ENCODE measurements at places on chromosomes 13 and 19.

DNA sequence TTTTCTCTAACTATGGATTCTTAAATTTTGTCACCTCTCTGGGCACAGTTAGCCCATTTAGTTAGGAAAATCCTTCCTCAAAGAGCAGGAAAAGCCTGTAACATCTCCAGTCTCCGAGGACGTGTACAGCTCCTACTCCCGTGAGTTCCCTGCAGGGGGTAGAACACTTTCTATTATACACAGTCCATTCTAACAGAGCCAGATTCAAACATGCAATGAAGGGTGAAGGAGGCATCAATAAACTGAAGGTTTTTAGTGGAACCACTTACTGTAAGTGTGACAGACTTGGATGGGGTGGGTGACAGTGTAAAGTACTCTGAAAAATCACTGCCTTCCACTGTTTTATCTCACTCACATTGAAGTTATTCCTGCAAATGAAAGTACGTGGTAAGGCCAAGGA is 204.7 kb upstream of the DACH1 start:
- no peak for DNase-seq

DNA sequence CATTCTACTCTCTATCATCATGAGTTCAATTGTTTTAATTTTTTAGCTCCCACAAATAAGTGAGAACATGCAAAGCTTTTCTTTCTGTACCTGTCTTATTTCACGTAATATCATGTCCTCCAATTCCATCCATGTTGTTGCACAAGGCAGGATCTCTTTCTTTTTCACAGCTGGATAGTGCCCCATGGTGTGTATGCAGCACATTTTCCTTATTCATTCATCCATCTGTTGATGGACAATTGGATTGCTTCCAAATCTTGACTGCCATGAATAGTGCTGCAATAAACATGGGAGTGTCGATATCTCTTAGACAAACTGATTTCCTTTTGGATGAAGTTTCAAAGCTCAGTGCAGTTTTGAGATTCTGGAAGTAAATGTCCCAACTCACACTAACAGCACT is 326.9 kb downstream of the FGF9 start:
- DNase-seq, result no peak

DNA sequence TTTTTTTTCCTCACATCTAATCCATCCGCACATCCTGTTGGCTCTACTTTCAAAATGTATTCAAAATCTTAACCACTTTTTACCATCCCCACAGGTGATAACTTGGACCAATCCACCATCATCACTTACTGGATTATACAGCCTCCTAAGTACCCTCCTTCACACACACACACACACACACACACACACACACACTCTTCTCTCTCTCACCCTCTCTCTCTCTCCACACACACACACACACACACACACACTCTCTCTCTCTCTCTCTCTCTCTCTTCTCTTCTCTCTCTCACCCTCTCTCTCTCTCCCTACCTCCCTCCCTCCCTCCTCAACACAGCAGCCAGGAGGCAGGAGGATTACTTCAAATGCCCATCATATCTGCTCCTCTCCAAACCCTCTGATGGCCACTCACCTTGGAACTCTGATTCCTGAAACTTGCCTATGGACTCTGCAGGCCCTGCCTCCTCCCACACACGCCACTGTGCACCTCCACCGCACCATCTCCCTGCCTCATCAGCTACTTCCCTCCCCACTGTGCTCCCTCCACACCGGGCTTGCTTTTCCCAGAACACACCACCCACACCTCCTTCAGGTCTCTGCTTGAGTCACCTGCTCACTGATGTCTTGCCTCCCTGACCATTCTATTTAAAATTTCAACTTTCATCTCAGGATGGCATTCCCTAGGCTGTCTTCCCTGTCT is 39.7 kb downstream of the RCBTB2 start:
- DNase-seq, result no peak

GRCh38 chr13:36712290-36712689 is 38.5 kb downstream of the SERTM1 start:
- no peak for DNase-seq

DNA sequence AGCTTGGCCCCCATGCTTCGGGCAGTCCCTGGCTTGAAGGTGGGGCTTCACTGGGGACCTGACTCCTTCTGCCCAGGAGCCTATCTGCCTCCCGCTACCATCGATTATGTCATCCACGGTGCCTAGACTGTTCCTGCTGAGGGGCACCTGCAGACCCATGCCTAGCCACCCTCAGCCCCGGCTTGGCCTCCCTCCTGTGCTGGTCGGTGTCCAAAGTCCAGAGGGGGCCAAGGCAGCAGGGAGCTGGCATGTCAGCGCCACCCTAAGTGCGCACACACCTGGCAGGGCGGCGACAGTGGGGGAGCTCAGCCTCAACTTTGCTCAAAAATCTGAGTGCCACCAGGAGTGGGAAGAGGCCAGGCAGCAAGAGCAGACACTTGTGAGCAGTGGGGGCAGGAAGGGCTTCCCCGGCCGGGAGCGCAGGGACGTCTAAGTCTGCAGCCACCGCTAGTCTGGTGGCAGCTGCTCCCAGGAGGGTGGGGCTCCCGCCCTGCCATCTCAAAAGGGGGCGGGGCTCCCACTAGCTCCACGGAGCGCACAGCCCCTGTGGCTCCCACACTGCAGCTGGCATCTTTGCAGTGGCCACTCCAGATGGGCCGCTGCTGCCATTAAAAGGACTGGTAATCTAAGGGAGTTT is 13.5 kb upstream of the URAD start:
- no peak for DNase-seq

GRCh38 chr19:7254590-7254989 is 39.6 kb downstream of the INSR start:
- no peak for DNase-seq

- peak; percentile 45 for DNase-seq
These were observed 4.2 kb upstream of the RPL18A start for GRCh38 chr19:17855280-17856152.

DNA sequence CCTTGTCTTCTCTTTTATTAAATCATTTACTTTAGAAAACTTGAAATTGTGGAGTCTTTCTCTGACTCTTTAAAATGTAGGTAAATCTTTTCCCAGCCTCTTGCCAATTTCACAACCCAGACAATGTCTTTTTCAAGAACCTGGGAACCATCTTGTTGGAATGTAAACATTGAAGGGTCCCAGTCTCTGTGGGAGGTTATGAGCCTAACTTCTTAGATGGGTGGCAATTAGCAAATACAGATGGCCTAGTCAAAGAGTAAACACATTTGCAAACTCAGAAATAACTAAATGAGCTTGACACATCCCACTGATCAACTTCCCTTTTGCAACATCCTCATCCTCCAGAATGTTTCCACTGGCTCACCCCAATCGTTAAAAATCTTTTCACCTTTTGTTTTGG is 721.0 kb downstream of the PCDH9 start:
- DNase-seq, result no peak

DNA sequence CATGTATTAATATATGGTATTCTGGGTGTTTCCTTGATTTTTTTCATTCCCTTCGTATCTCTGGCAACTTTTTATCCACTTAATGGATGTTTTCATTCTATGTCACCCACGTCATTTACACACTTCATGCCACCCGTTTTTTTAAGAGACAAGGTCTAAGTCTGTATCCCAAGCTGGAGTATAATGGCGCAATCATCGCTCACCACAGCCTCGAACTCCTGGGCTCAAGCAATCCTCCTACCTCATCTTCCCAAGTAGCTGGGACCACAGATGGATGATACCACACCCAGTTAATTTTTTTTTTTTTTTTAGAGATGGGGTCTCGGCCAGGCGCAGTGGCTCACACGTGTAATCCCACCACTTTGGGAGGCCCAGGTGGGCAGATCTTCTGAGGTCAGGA is 3.4 kb upstream of the VASP start:
- DNase-seq, result no peak

GRCh38 chr19:51123381-51123800 is 1.3 kb upstream of the SIGLEC9 start:
- DNase-seq, result no peak

DNA sequence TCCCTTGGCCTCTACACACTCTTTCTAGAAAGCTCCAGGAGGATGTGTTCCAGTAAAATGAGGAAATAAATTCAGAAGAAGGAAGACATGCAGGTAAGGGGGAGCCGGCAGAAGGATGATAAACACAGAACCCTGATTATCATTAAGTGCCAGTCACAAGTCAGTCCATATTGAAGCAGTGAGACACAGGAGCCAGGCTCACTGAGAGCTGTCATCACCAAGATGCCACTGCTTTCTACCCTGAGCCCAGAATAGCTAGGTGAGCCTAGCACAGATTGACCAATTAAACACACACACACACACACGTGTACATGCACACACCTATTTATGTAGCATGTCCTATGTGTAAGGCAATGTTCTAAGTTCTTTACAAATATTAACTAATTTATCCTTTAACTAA is 211.4 kb upstream of the IPO5 start:
- no peak for DNase-seq

GRCh38 chr13:46665633-46666482 is 112.9 kb downstream of the LRCH1 start:
- no peak for DNase-seq

DNA sequence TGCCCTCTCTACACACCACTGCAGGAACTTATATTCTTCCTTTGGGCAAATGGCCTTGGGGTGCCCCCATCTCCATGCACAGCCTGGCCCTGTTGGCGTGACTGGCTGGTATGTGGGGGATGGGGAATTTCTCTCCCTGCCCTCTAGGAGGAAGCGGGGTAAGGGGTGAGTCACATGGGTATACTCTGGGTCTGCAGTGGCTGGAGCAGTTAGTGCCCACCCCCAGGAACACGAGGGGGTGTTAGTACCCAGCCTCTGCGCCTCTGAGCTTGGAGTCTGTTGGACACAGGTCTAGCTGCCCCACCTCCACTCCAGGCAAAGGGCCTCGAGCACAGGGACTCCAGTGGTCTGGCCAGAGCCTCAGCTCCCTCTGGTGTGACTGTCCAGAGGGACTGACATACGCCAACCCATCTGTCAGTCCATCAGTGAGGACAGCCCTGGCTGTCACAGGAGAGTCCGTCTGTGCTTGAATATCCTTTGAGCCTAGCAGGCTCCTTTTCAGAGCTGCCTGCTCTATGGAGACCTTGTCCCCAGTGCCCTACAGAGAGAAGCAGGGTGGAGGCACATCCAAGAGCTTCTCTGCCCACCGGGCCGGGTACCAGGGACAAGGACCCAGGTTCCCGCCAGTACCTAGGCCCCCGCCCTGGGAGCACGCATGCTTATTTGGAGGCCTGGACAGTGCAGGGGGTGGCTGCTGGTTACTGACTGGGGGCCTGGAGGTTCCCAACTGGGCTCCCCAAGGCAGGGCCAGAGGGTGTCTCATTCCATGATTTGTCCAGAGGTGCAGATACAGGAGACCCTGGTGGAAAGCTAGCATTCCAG is 66.6 kb downstream of the CHST8 start:
- DNase-seq, result no peak

GRCh38 chr13:46100191-46100815 is 4.5 kb downstream of the CPB2 start:
- peak; percentile 52 for DNase-seq

DNA sequence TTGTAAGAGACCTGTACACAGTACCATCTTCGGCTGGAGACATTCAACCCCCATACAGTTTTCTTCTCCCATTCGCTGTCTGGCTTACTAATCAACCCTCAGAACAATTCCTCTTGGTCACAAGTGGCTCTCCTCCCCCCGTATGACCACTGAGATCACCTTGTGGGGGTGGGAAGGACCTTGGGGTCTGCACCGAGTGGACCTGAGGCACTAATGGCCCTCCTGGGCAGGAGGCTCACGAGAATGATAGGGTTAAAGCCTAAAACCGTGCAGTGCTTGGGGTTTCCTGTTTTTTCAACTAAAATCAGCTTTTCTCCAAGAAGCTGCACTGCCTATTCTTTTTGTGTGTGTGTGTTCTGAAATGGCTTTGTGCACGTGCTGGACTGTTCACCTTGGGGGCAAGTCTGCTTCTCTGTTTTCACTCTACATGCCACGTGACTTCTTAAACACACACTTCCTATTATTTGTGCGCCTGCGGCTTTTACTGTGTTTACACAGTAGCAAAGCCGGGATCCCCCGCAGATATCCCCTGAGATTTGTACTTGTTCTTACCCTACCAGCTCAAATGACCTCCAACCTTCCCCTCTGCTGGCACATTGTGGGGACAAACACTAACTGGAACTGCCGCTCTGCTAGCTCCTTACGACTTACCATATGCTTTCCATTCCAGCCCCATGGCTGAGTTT is 12.3 kb downstream of the RBM26 start:
- DNase-seq, result no peak

GRCh38 chr13:114035583-114036531 is 62.0 kb upstream of the C13orf46 start:
- DNase-seq, result peak; percentile 95

DNA sequence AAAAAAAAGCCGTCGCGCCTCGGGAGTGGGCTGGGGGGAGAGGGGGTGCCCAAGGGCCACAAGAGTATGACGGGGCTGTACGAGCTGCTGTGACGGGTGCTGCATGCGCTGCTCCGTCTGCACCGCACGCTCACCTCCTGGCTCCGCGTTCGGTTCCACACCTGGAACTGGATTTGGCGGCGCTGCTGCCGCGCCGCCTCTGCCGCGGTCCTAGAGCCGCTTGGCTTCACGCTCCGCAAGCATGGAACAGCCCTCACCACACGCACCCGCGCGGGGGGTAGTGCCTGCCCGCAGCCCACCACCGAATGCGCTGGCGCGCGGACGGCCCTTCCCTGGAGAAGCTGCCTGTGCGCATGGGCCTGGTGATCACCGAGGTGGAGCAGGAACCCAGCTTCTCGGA is 18.8 kb downstream of the C1QTNF9 start:
- no peak for DNase-seq

DNA sequence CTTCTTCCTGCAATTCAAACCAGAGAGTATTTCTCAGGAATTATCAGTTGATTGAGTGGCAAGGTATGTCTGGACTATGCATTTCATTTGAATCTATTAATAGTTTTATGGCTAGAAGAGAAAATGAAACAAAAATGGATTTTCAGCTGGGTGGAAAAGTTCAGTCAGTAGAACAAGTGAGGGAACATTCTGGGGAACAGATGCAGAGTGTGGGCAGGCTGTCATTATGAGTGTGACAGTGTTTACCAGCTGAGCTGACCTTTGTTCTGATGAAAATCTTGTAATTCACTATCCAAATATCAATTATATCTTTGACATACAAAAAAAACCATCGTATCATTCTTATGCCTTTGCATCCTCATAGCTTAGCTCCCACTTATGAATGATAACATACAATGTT is 2.6 kb upstream of the CLC start:
- no peak for DNase-seq

DNA sequence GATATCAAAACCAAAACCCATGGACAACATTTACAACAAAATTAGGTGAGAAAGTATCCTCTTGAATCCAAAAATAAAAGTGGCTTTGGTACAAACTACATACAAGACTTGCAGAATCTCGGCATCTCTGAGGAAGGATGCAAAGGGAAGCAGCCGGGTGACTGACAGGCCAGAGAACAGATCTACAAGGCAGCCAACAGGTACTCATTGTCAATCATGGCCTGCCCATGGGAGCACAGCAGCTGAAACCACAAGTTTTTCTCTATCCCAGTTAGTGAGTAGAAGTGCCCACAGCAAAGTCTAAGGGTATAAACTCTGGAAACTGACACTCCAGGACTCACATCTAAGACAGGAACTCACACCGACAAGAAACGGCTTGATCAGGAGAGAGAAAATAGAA is 74.5 kb downstream of the TBC1D4 start:
- no peak for DNase-seq

GRCh38 chr13:94722609-94723345 is 10.4 kb upstream of the SOX21 start:
- DNase-seq, result no peak

Data from pons (tissue), 1 donor.